ENCODE measurements at places on chromosomes 3 and 15.

GRCh38 chr3:47193871-47194859 is 30.3 kb upstream of the SETD2 start:
- no peak for DNase-seq

- DNase-seq: no peak
These were observed 3.7 kb upstream of the WDR82 start for GRCh38 chr3:52281981-52282801.

- no peak for DNase-seq
These were observed 108.1 kb upstream of the TNFAIP8L3 start for GRCh38 chr15:51202783-51203182.

DNA sequence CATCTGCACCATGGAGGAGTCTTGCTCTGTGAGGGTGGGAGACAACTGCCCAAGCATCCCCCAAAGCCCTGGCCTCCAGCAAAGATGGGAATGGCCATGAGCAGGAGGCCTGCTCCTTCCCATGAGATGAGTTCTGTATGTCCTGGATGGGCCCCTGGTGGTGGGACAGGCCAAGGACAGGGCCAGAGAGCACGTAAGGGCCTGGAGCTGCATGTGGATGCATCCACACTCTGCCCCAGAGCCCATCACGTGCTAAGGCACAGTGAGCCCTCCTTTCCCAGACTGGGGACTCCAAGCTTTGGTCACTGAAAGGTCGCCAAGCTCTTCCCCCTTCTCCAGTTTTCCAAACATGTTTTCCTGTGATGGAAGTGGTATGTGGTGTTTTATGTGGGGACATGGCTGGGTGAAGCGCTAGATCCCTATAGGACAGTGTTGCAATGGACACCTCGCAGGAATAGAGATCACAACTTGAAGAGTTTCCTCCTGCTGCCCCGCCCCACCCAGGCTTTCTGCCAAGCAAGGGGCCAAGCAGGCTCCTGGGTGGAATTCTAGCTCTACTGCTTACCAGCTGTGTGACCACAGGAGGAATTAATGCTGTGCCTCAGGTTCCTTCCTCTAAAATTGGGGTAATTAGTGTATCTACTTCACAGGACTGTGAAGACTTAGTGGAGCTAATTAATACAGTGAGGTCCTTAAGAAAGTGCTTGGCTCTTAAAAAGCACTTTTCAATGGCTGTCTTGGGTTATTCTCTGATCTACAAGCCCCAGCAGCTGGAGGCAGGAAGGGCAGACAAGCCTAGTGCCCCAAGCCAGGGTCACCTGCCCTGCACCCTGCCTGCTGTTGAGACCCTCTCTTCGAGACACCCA is 106.4 kb upstream of the RPL32 start:
- no peak for DNase-seq

DNA sequence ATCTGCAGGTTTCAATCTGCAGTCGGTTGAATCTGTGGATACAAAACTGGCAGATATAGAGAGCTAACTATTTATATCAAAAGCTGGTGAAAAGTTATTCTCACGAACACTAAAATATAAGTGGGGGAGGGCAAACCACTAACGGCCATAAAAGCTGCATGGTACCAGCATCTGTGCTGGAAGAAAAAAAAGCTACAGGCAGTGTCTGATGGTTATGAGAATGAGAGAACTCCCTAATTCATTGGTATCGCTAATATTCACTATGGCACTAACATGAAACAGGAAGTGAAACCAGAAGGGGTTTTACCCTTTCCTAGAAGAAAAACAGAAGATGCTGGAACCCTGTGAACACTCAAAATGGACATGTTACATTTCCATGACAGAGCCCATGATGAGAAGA is 15.9 kb downstream of the CEP70 start:
- DNase-seq: no peak

- no peak for DNase-seq
These were observed at the start of the genes FOXL2 and FOXL2NB for GRCh38 chr3:138946663-138947494. FOXL2 (minus strand) TSS chr3:138947137; CDS start chr3:138946722, 415 bp downstream. FOXL2NB (plus strand) TSS chr3:138947217; CDS start chr3:138947365, 148 bp downstream.

DNA sequence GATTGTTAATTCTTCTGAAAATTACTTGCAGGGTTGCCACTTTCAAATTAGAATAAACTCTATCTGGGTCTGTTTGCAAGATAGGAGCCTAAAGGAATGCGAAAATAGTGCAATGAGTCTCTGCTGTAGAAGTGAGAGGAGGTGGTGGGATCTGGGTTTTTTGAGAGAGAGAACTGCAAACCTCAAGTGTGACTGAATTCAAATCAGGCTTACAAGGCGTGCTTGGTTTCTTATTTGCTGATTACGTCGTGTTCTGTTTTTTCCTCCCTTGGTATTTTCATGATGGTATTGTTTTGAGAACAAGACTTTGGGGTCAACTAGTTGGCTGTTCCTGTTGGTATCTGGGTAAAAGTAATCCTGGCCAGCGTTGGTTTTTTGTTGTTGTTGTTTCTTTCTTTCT is 490.9 kb upstream of the CFAP20DC start:
- no peak for DNase-seq

All from HS-27A (cell line).